ENCODE measurements at places on chromosomes 4 and X. TPM values are rescaled to one million over a fixed set of nuclear protein-coding genes. Genes with fewer than 3 reads are reported as not detected.

Gene TCP11X1
- total RNA-seq: not detected

Gene GPRIN3
- total RNA-seq: 15.3 TPM

Gene NAT8L
- total RNA-seq: 5.1 TPM

Gene MAGEB2
- total RNA-seq: not detected

Gene LRIT3
- total RNA-seq: under 0.01 TPM

Gene CT83
- not detected for total RNA-seq

Gene AFM
- total RNA-seq: not detected

Gene SHISA3
- total RNA-seq: not detected

Gene ADAMTS3
- 1.00 TPM for total RNA-seq

Gene RTL3
- not detected for total RNA-seq

Gene C4orf51
- total RNA-seq: not detected

Gene SUPT20HL2
- total RNA-seq: not detected

Gene PGAM4
- not detected for total RNA-seq

Gene ZFP42
- total RNA-seq: 0.67 TPM

Gene HELT
- total RNA-seq: not detected

Gene ANK2
- 118 TPM for total RNA-seq

Measured in melanocyte of skin (primary cell).